ENCODE measurements at places on chromosomes 16 and 17.
A peak's percentile ranks its signal among the peaks of the same experiment; 100 is the strongest.

- DNase-seq = no peak
These were observed 63.2 kb upstream of the SLC12A3 start for GRCh38 chr16:56801762-56802161.

DNA sequence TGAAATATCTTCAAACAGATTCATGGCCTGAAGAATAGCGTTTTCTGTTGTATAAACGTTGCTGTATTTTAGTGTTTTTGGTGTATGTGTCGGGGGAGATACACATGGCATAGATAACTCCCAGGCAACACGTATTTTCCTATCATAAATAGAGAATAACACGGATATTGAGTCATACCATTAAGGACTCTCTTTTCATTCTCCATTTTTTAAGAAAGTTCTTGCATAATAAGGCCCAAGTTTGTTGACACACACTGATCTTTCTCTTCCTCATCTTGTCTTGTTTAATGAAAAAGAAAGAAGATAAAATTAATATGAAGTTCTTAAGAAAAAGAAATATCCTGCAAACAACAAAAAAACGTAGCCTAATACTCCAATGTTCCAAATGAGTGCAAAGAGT is 13.4 kb downstream of the ABCA8 start:
- no peak for DNase-seq

DNA sequence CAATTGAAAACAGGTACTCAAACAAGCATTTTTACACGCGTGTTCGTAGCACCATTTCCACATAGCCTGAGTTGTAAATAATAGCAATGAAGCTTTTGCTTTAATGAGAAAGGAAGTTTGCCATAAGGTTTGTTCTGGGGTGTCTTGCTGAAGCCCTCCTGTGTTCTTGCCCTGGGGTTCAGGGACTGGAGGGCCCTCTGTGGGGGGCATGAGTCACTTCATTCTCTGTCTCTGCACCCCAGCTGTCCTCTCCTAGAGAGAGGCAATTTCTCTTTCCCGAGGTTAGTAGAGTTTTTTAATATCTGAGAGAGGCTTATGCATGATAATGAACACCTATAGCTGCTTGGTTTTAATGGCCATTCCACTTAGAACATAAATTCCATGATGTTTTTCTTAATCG is 9.6 kb downstream of the AFMID start:
- no peak for DNase-seq

- DNase-seq = no peak
These were observed 8.6 kb upstream of the LHX1 start for GRCh38 chr17:36928471-36929345.

DNA sequence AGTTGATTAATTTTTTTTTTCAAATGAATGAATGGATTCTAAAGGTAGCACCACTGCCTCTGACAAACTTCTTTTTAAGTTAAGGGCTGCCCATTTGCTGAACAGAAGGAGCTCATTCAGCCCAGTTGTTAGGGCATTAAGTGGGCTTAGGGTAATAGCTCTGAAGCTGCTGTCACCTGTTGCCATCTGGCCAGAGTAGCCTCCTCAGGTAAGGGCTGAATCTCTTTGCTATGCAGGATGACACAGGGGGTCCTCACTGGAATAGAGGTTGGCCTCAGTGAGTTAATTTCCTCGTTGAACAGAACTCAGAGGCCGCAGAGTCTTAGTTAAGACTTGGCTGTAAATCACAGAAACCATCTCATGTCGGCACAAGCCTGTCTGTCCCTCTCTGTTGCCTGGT is 232.8 kb downstream of the CCDC182 start:
- no peak for DNase-seq

GRCh38 chr17:8326511-8327302 is 12.9 kb upstream of the ODF4 start:
- peak; percentile 54 for DNase-seq

- DNase-seq = no peak
These were observed 90.5 kb upstream of the ZNF750 start for GRCh38 chr17:82930043-82930923.

GRCh38 chr16:73125850-73126524 is 78.1 kb upstream of the ZFHX3 start:
- no peak for DNase-seq

GRCh38 chr17:37067555-37068111 is 118.9 kb downstream of the AATF start:
- no peak for DNase-seq

DNA sequence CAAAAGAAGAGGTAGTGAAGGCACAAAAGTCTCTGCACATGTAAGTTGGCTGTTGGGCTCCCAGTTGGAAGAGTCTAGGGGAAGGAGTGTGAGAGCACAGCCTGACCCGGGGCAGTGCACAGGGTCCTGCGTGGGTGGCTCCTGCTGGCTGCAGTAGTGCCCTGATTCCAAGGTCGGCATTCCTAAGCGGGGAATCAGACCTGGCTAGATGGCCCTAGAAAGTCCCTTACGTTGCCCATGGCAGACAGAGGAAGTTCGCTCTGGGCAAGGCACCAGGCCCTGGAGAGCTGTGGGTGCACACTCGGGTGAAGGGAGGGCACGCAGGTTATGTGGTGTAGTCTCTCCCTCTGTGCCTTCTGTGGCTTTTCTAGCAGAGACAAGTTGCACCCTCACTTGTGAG is 22.8 kb upstream of the SLC5A11 start:
- DNase-seq = no peak

- DNase-seq = no peak
These were observed 375.3 kb downstream of the WWOX start for GRCh38 chr16:78474762-78475161.

- no peak for DNase-seq
These were observed 7.4 kb downstream of the POLR2A start for GRCh38 chr17:7491583-7491982.

- DNase-seq = no peak
These were observed 13.0 kb downstream of the AXIN2 start for GRCh38 chr17:65548269-65548969.

- DNase-seq = no peak
These were observed 152.5 kb downstream of the LGALS9B start for GRCh38 chr17:20314834-20315233.

GRCh38 chr17:58487589-58488427 is at the start of gene HSF5:
HSF5 (minus strand) TSS chr17:58488408; CDS start chr17:58488274, 134 bp downstream.
- peak; percentile 90 for DNase-seq

- DNase-seq = no peak
These were observed 25.7 kb downstream of the AKAP1 start for GRCh38 chr17:57110579-57111325.

GRCh38 chr17:13513039-13513405 is 88.7 kb downstream of the HS3ST3A1 start:
- no peak for DNase-seq

DNA sequence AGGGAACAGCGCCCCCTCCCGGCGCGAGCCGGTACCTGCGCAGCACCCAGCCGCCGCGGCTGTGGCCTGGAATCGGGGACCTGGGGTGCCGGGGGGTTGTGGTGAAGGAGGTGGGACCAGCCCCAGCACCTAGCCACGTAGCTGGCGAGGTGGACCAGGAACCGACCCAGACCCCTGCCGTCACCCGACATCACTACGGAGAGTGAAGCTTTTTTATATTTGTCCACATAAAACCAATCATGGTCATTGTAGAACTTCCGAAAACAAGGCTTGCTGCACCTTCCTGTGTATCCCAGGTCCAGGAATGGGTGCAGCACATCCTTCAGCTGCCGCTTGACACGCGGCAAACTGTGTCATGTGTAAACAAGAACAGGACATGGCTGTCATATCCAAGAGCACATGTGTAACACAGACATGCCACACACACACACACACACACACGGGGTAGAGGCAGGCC is 1.3 kb downstream of the HBQ1 start:
- DNase-seq = no peak

DNA sequence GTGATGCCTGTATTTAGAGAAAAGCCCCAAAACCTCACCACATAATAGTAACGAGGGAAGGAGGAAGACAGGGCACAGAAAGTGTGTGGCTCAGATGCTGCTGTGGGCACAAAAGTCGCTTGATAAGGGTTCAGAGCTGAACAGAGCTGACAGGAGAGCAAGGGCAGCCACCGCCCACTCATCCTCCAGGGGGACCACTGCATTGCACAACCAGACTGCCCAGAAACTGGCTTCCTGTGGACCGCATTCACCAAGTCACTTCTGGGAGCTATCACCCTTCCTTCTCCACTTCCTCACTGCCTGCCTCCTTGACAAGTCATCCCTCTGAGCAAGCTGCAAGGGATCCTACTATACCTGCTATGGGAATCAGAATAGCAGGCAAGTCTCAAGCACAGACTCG is 512.4 kb upstream of the CDH11 start:
- DNase-seq = peak; percentile 27

- DNase-seq = peak; percentile 78
These were observed 29.2 kb downstream of the GNA13 start for GRCh38 chr17:65027305-65027704.

DNA sequence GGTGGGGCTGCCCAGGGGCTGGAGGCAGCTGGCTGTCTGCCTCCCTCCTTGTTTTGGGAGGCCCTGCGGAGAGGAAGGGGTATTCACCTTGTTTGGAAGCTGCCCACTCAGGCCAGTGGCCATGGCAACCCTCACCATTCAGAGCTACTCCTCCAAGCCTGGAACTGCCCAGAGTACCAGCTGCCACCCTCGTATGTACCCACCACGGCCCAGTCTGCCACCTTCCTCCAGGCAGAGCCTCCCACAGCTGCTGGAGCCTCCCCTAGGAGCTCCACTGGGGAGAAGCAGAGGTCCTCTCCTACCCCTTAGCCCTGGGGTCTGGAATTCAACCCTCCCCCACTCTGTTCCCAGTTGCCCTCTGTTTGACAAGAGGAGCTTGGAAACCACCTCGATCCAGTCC is 90.7 kb downstream of the AXIN2 start:
- DNase-seq = no peak

- DNase-seq = no peak
These were observed 21.5 kb upstream of the SRSF1 start for GRCh38 chr17:58028578-58028977.

DNA sequence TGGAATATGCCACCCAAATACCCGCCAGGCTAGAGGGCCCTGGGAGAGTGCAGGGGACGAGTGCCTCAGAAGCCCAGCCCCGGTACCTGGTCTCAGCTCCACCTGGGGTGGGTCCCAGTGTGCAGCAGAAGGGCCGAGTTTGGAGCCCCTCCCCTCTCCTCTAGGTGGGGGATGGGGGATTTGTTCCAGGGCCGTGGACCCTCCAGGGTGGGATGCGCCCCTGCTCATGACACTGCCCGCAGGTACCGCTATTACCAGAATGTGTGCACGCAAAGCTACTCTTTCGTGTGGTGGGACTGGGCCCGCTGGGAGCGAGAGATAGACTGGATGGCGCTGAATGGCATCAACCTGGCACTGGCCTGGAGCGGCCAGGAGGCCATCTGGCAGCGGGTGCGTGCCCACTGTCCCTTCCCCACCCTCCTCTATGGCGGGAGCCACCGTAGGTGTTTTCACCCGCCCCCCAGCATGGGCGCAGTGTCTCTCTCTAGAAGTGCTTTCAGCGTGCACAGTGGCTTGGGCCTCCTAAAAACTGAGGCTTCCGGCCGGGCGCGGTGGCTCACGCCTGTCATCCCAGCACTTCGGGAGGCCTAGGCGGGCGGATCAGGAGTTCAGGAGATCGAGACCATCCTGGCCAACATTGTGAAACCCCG is 1.2 kb downstream of the NAGLU start:
- DNase-seq = no peak

- no peak for DNase-seq
These were observed 36.4 kb upstream of the CDH15 start for GRCh38 chr16:89135166-89135565.

DNA sequence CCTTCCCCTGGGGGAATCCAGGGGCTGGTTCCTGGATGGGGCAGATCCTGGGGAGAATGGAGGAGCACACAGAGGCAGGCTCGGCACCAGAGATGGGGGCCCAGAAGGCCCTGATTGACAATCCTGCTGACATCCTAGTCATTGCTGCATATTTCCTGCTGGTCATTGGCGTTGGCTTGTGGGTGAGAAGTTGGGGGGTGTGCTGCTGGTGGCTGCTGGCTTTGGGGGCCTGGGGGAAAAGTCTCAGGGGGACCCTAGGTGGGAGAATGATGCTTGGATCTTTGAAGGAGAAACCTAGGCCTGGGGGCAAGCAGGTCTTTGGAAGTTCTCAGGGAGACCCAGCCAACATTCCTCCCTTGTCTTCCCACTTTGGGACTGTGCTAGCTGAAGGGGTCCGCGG is at the start of gene SLC5A2:
TSS of gene SLC5A2 (plus strand) at position 43 of the 400 bp plus-strand sequence. CDS start at position 57, 14 bp downstream.
- DNase-seq = no peak

GRCh38 chr17:42541041-42541833 is 5.2 kb downstream of the NAGLU start:
- DNase-seq = no peak

DNA sequence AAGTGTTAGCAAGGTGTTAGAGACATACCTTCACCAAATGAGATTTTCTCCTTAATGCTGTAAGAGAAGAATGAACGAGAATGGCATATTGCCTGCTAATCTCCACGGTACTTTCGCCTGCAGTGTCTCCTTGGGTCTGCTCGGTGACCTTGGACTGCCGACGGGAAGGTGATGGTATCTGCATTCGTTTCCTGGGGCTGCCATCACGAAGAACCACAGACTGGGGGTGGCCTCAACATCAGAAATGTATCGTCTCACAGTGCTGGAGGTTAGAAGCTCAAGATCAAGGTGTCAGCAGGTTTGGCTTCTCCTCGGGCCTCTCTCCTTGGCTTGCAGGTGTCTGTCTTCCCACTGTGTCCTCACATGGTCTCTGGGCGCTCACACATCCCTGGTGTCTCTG is 86.3 kb upstream of the TNRC6C start:
- no peak for DNase-seq

DNA sequence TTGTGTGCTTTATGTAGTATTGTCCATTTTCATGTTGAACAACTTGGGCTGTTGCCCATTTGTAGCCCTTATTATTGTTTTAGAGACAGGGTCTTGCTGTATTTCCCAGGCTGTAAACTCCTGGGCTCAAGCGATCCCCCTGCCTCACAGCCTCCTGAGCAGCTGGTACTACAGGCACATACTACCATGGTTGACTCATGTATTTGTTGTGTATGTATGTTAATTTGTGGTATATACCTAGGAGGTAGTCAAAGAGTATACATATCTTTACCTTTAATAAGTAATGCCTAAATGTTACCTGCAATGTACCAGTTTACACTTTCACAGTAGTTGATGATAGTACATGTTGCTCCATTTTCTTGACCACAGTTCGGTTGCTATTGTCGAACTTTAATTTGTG is 18.1 kb downstream of the PPM1D start:
- DNase-seq = no peak

DNA sequence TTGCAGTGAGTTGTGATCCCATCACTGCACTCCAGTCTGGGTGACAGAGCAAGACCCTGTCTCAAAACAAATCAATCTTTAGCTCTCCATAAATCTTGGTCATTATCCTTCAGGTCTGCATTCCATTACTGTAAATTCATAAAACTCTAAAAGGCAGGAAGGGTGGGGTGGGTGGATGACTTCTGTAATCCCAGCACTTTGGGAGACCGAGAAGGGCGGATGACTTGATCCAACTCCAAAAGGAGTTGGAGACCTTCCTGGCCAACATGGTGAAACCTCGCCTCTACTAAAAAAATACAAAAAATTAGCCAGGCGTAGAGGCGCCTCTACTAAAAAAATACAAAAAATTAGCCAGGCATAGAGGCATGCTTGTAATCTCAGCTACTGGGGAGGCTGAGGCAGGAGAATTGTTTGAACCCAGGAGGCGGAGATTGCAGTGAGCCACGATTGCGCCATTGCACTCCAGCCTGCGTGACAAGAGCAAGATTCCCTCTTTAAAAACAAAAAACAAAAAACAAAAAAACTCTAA is 2.2 kb upstream of the UBE2Z start:
- DNase-seq = no peak

- DNase-seq = no peak
These were observed 32.5 kb upstream of the ENDOV start for GRCh38 chr17:80382446-80382845.
